ENCODE measurements at places on chromosomes 7 and 10.

DNA sequence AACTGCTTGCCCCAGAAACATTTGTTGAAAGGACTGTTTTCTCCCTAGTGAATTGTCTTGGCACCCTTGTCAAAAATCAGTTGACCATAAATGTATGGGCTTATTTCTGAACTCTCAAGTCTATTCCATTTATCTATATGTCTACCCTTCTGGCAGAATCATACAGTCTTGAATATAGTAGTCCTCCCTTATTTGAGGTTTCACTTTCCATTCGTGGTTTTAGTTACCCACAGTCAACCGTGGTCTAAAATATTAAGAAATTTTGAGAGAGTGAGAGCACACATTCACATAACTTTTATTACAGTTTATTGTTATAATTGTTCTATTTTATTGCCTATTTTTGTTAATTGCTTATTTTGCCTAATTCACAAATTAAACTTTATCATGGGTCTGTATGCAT, 17.4 kb upstream of the CEP41 start:
- DNase-seq = no peak

- DNase-seq = no peak
Measured at GRCh38 chr7:128045158-128045557, 13.9 kb upstream of the LRRC4 start.

GRCh38 chr10:84654671-84655070, 326.3 kb downstream of the CCSER2 start:
- DNase-seq = no peak

DNA sequence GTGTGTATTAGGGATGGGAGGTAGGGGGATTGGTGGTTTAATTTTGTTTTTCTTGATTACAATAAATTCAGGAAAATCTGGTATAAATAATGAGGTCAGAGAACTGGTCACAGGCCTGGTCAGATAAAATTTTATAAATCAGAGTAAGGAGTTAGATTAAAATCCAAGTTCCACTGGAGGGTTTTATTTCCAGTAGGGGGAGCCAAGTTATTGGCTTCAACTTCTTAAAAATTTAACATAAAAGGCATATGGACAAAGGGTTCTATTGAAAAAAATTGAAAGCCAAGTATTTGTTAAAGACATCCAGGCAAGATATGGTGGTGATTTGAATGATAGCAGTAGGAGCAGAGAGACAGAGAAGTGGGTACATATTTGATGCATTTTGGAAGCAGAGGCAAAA, 763.3 kb downstream of the SORCS1 start:
- no peak for DNase-seq

- no peak for DNase-seq
Measured at GRCh38 chr7:80781561-80781979, 137.3 kb downstream of the SEMA3C start.

DNA sequence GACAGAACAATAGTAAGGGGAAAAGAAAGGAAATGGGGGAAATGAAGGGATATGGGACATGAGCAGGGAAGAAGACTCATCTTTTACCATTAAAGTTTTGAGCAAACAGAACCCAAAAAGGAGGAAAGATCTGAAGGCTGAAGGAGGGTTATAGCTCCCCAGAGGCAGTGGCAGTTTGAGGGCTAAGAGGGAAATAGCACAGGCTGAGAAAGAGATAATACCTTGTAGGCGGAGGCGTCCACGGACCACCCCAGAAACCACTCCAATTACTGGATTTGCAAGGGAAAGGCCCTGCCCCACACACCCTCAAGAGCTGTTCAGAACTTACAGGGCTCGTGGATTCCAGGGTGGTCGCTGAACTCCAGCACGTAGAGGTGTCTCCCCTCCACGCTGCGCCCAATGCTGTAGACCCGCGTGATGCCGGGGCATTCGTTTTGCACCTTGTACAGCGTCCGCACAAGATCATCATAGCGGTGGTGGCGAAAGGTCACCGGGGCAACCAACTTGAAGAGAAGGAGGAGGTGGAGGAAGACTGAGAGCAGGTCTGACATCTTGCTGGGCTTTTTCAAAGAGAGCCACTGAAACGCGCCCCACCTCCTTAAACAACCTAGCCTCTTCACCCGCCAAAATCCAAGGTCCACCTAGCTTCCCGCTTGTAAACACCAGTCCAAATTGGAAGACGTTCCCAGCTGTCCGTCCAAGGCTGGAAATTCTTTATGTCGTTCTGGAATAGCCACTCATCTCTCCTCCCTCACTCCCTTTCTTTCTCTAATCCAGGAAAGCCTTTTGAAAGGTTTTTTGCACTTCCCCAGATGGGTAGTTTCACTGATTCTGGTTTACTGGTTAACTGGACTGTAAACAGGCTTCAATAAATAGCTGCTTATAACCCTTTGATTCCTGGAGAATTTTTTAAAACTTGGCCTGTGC, at the start of gene CPN1:
Gene CPN1 (minus strand): TSS at position 795 of the 927 bp plus-strand sequence. CDS start 244 bp downstream, at position 551.
- no peak for DNase-seq

DNA sequence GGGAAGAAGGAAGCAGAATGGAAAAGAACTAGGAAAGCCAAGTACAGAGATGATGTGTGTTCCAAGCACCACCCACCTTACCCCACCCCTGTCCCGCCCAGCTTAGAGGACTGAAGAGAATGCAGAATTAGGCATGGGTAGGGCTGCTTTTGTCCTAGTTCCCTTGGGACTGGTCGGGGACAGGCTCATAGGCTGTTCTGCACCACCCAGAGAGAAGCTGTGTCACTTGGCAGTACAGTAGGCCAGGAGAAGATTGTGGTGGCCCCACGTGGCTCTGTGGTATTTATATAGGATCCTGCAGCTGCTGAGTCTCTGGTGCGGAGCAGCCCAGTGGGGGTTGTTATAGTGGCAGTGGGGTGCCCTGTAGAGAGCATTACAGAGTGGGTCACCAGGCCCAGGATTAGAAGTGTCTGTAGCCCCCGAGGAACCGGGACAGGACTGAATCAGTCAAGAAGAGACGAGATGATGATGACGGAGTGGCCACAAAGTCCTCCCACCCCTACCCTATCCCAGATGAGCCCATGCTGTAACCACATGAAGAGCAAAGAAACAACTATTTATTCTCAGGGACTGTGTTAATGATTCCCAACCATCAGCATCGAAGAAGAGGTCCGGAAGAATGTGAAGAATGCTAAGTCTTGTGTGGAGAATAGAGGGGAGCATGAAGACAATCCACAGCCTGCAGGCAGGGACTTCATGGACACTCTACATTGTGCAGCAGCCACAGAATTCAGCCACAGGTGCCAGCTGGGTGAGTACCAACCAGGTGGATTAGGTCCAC, 88.9 kb downstream of the C1GALT1 start:
- DNase-seq = no peak

DNA sequence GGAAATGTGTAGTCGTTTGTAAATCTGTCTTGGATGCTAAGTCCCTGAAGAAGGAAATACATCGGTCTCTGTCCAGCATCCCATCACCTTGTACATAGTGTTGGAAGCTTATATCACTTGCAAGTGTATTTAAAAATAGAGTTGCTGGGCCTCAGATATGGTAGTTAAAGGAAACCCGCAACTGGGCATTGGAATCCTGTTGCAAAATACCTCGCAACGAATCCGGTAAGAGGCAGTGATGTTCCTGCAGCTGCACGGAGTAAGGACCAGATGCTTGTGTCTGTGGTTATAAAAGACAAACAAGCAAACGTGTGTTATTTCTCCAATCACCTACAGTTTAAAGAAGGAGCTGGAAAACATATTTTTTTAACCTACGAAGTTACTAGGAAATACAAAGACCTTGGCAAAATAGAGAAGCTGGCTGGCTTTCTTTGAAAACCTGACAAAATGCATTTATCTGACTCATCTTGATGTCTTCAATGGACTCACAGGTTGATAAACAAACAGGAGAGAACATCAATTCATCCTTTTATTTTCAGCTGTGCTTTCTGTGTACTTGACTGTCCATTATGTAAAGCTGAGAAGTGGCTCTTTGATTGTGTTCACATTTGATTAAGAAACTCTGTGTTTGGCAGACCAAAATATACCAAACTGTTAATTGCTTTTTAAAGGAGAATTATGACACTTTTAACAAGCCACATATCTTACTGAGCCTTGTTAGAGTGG, 326.4 kb downstream of the SFMBT2 start:
- DNase-seq = no peak

- DNase-seq = no peak
Measured at GRCh38 chr10:79411546-79412495, 33.6 kb downstream of the ZCCHC24 start.

DNA sequence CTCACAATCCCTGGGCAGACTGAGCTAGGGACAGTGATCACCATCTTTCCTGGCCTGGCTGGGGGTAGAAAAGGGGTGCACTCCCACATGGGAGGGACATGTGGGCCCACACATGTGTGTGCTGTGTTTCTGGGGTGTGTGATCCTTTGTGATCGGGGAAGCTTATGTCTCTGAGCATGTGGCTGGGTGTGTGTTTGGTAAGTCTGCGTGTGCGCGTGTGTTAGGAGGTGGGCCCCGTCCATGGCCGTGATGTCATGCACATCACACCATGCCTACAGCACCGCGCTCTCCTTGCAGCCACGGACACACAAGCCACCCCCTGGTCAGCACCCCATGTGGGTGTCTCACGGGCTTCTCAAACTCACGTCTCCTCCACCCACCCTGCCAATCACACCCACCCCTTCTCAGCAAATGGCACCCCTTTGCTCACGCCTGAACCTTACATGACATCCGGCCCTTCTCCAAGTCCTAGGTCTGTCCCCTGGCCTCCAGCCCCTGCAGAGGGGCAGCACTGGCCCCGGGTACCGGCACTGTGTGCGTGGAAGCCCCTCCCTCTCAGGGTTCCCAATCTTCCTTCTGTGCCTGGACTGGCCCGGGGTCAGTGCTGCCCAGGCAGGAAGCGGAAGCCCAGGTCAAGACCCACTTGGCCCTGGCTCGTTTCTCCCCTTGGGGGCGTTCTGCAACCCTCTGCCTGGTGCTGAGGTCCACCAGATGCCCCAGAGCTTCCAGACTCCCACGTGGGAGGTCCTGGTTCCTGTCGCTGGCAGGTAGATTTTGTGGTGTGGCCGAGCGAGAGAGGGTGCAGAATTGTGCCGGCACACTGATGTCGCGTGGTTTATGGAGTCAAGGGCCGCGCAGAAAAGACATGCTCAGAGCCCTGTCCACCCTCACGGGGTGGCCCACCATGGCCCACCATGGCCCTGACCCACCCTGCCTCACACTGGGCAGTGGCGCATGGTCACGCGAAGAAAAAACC, 12.6 kb downstream of the SLC29A4 start:
- no peak for DNase-seq

GRCh38 chr10:4685491-4685890, 140.5 kb upstream of the AKR1E2 start:
- no peak for DNase-seq

- no peak for DNase-seq
Measured at GRCh38 chr10:6607778-6608177, 27.7 kb upstream of the PRKCQ start.

- no peak for DNase-seq
Measured at GRCh38 chr7:44402401-44403060, 77.1 kb upstream of the CAMK2B start.

- no peak for DNase-seq
Measured at GRCh38 chr10:16232441-16232840, 204.4 kb upstream of the PTER start.

- no peak for DNase-seq
Measured at GRCh38 chr10:95637911-95638310, 18.6 kb downstream of the ALDH18A1 start.

GRCh38 chr10:53598914-53599313, 826.3 kb upstream of the MBL2 start:
- DNase-seq = no peak

- DNase-seq = no peak
Measured at GRCh38 chr10:287814-288213, 152.6 kb downstream of the ZMYND11 start.

DNA sequence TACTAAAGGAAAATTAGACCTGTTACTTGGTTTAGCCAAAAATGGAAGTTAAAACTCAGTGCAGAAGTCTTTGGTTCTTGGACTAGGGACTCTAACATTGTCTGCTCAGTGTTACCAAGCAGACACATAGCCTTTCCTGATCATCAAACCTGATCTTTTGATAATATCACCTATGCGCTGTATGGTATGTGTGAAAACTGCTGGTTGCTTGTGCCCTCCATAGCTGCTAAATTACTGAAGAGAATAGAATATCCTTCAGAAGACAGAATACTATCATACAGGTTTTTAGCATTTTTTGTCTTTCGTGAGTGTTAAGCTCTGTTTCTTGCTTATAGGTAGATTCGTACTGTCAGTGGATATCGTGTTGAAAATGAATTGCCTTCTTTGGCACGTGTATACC, 68.7 kb downstream of the ST7 start:
- DNase-seq = no peak

DNA sequence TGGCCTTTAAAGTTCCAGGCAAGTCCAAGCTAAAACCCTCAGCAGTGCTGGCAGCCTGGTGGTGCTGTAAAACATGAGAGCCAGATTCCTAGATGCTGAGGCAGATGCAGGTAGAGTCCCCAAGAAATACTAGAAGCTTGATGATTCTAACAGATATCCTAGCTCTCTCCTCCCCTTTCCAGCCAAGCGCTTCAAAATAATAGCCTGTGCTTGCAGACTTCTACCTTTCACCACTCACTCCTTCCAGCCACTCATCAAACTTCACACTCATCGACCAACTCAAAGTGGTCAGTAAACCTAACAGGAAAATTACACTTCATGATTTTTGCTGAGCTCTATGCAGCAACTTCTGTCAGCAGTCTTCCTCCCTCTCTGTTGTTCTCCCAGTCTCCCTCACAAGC, 50.2 kb downstream of the LMBR1 start:
- no peak for DNase-seq

DNA sequence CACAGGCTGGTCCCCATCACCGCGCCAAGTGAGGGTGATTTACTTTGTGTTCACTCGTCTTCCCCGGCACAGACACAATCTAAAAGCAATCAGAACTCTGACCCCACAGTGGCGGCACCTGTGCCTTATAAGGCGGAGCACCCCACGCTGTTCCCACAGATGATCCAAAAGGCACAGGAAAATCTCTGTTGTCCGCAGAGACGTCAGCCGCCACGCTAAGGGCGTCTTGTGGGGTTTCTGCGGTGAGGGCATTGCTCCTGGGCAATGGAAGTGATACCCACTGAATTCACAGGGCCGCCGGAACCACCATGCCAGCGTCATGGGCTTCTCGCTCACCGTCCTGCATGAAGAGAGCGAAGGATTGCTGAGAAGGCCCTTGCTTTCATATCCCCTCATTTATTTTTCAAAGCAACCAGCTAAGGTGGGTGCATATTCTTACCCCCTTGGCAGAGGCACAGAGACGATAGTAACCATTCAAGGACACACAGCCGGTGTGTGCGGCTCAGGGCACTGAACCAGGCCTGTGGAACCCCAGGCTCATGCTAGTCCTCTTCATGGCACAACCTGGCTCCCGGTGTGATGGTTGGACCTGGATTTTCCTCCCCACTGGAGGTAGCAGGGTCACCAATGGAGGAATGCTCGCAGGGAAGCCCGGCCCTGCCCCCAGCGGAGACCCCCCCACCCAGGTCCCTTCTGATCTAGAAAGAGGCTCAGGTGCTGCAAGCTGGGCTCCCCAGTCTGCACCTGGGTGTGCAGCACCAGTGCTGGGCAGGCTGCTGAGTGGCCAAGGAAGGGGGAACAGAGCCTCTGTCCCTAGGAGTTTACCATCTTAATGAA, 279.0 kb downstream of the TCERG1L start:
- DNase-seq = no peak

GRCh38 chr7:27564881-27565482, 97.7 kb downstream of the HIBADH start:
- no peak for DNase-seq

GRCh38 chr7:80097756-80098155, 36.9 kb upstream of the GNAI1 start:
- no peak for DNase-seq
